ENCODE measurements at places on chromosomes 4 and X.
A peak's percentile ranks its signal among the peaks of the same experiment; 100 is the strongest.

DNA sequence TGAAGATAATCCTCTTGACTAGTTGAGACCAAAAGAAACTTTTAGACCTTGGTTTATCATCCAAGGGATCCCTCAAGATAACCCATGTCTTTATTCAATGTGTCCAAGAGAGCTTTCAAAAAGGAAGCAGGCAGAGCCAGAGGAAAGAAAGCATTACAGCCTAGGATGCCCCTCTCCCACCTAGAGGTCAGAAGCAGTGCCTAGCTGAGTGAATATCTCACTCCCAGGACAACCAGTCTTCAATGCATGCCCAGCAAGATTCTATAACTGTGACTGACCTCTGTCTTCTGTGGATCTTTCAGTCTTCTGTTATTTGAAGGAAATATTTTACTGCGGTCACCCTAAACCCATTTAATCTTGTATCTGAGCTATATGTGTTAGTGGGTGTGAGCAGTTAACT is 537.2 kb upstream of the CPEB2 start:
- no peak for DNase-seq

DNA sequence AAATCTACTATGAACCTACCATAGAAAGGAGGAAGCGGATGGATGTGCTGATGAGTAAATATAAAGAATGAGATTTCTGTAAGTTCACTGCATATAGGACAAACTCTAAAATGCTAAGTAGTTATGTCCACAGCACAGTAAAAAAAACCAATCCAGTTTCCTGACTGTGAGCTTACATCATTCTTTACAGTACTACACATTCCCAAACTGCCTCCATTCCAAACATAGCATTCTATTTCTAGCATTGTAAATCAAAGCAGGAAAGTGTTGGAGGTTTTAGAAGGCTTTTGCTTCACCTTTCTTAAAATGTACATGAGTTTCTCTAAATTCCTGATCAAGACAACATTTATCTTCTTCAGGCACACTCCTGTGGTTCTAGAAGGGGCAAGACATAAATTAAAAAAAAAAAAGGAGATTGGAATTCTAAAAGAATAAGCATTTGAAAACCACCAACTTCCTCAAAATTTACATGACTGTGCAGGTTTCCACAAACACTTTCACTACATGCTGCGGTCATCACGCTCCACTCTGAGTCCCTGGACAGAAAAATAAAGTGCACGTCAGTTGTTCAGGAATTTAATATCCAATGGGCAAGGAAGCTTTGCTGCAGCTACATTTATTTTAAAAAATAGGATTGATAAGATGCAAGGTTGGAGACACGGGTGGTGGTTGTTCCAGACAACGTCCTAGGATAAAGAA is 297.6 kb upstream of the STS start:
- no peak for DNase-seq

DNA sequence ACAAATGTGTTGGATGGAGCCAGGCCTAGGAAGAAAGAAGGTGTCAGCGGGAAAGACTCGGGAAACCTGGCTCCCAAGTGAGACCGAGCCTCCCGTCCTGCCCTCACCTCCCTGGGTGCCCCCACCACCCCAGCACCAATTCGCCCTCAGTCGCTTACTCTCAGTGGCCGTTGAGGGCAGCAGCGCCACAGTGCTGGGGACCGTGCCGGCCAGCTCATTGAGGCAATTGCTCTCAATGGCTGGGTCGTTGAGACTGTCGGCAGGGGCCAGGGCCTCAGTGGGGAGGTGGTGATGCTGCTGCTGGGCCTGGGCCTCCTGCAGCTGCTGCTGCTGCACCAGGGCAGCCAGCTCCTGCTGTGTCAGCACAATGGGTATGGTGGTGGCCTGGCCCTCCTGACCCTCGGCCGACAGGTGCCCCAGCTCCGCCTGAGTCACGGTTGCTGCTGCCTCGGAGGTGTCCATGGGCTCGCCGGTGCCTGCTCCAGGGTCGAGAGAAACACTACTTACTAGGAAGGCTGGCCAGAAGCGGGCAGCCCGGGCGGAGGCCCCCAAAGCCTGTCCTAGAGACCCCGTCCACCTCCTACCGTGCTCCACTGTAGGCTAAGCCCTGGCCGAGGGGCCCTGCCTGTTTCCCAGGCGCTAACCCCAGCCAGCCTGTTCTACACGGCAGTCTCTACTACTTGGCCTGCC is 7.4 kb upstream of the RENBP start:
- no peak for DNase-seq

- peak; percentile 43 for DNase-seq
Observed at GRCh38 chr4:140243278-140243753, 89.3 kb upstream of the MAML3 start.

DNA sequence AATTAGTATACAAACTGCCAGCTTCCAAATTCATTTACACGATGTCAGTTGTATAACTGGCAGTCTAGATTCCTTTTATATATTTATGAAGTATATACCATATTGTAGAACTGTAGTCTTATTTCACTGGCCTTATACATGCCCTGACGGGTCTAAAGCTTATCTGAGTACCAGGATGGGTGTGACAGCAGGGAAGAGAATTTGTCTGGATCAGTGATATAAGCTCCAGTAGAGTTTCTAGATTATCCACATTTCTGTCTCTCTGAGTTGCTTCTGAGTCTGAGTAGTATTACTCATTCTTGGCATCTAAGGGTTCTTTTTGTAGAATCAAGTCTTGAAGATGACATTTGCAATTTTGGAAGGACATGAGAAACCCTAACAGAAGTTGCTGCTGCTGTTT is 101.3 kb downstream of the RPA4 start:
- DNase-seq = no peak

DNA sequence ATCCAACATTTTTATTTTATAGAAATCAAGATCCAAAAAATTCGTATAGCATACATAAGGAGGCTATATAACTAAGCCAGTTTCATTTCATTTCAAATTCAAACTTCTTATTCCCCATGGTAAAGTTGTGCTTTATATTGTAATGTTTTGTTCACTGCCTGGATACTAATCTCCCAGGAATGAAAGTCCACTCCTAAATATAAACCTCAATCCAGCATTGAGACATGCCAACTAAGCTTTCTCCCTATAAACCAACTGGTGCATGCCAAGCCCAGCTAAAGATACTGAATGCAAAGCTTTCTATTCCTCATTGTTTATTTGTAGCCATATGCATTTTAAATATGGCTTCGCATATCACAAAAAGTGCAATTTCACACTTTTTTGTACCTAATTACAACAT is 63.8 kb upstream of the INPP4B start:
- DNase-seq = no peak

Measured in NCI-H1694 (cell line).